HCT116 (cell line): ENCODE measurements at places on chromosomes 12 and 14.

DNA sequence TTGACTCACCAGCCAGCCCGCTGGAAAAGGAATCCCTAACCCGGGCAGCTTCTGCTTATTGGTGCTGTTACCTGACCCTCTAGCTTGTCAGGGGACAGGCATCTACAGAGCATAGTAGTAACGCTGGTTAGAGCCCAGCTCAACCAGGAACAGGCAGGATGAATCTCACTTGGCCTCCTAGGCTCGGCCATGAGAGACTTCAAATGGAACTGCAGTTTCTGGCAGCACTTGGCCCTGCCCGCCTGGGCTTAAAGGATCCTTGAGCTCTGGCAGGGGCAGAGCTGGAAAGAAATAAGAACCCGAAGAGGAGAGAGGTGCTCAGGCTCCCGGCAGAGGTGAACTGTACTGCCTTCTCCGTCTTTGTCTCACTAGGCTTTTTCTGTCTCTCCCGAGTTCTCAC, 2.3 kb upstream of the LHX5 start:
- DNase-seq = no peak

- no peak for DNase-seq
Observed at GRCh38 chr14:68651652-68652432, 141.0 kb downstream of the ZFP36L1 start.

DNA sequence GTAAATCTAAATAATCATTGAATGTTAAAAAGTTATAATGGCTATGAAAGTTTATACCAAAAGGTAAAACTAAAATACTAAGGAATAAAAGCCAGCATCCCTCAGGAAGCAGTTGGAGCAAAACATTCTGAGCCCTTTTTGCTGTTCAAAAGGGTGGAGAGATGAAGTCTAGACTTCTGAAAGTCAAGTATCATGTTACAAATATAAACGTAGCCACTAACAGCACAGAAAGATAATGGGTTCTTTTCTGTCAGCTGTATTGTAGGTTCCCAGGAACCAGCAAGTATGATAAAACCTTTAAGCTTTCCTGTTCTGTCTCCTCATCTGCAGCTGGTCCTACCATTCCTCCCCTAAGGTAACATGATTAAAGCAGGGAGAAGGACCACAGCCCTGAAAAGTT, 16.4 kb upstream of the PLD4 start:
- no peak for DNase-seq

DNA sequence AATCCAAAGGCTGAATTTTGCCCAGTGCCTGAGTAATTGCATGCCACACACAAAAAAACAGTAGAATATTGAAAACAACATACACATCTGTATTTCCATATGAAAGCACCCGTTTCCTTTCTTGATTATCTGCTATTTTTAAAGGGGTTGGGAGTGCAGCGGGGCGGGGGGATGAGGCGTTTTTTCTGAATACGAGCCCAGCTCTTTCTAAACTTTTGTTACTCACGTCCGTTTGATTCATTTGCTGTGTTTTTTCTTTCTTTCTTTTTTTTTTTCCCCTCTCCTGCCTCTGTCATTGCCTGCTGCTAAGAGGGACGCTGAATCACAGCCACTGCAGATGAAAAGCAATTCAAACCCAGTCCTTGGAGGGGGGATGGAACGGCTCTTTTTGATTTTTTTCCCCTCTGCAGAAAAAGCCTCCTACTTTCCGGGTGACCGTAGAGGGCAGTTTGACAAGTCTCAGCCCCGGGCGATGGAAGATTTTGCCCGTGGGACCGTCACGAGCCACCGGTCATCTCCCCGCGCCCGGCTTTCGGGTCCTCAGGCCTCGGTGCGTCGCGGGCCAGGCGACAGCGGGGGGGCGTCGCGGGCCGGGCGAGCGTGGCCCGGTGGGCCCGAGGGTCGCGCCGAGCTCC, 572 bp upstream of the RASSF8 start:
- DNase-seq = no peak

DNA sequence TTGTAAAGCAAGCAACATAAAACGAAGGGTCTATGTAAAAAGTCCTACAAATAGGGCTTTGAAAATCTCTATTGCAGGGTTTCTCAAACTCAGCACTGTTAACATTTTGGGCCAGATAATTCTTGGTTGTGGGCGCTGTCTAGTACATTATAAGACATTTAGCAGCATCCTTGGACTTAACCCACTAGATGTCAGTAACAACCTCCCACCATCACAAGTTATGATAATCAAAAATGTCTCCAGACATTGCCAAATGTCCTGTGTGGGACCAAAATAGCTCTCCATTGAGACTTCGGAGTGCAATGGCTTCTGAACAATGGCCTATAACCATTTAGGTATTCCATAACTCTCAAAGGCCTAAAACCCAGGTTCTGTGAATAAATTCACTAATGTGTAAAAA, 22.9 kb upstream of the DHRS7 start:
- no peak for DNase-seq
